ENCODE measurements at places on chromosomes 11 and 22.
A peak's percentile ranks its signal among the peaks of the same experiment; 100 is the strongest.

- DNase-seq = no peak
These were observed 27.3 kb downstream of the HSPA8 start for GRCh38 chr11:123034597-123034996.

GRCh38 chr11:112289588-112290492 lies 29.2 kb upstream of the PLET1 start:
- DNase-seq = peak; percentile 67

- peak; percentile 92 for DNase-seq
These were observed 2.9 kb downstream of the RPL3 start for GRCh38 chr22:39316440-39317083.

DNA sequence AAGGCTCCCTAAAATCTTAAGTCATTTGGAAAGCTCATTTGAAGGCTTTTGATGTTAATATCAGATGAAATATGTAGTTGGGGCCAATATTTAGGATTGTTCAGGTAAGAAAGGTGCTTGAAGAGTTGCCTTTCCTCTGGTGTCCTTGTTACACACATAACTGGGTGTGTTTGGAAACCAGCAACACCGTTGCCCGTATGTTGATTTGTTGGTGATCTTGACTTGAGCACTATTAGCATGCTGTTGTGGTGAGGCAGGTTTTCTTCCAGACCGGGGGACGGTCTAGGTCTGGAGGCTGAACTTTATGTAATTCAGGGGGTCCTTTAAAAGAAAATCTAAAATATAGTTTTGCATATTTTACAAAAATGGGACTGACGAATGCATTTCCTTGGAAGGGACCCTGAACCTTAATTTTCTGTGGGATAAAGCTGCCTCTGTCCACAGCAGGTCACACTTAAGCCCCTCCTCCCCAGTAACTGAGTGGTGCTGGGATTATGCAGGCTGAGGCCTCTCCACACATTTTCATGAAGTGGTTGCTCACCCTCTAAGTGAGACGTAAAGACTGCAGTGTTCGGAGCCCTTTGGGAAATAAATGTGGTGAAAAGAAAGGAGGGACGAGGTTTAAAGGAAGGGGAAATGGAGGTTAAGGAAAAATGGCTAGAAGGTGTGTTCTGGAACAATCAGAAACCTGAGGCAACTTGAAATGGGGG lies 1.8 kb downstream of the YWHAH start:
- no peak for DNase-seq

DNA sequence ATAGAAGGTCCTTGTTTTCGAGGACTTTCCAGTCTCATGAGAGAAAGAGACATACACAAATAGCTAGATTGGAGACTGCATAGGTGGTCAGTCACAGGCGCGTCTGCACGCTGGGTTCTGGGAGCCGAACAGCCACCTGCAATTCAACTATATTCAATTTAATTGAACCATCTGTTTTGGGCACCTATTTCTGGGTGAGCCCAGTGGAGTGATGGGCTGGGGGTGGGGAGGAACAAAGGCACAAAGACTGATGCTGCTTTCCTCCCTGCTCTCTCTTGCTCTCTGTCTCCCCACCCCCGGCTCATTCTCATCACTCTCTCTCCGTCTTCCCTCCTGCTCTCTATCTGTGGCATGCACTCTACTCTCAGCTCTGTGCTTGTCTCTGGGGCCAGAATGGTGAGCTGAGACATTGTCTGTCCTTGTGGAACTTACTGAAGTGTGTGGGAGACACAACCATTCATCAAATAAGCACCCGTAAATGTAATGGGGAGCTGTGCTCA lies 48.1 kb upstream of the B3GAT1 start:
- DNase-seq = no peak
